ENCODE measurements at places on chromosomes 5 and 9.
A peak's percentile ranks its signal among the peaks of the same experiment; 100 is the strongest.

GRCh38 chr5:161566081-161566480 lies 19.6 kb upstream of the GABRB2 start:
- no peak for DNase-seq

DNA sequence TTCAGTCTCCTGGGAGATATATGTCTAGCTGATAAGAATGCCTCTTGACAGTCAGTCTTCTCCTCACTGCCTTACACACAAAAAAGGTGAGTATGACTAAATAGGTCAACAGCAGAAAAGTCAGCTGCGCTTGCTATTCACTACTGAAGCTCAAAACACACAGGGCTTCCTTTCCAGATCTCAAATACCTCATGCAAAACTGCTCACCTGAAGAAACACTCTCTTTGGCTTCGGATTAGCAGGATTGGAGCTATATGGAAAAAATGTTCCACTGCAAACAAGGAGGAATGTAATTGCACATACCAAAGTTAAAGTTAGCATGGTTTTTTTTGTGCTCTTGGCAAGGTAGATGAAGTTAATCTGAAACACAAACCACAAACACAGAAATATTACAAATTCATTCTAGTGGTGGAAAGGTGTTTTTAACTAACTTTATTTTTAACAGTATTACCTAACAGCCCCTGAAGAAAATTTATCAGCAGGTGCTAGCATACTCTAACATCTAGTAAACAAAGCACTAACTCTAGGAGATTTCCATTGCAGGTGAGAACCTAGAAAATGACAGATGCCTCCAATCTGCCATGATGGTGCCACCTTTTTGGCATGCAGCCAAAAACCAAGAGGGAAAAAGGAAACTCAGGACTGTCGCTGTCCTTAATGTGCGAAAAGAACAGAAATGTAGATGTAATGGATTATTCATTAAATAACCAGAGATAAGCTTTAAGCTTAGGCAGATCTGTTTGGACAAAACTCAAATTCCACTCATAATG lies 31.8 kb downstream of the ERMP1 start:
- peak; percentile 3 for DNase-seq

DNA sequence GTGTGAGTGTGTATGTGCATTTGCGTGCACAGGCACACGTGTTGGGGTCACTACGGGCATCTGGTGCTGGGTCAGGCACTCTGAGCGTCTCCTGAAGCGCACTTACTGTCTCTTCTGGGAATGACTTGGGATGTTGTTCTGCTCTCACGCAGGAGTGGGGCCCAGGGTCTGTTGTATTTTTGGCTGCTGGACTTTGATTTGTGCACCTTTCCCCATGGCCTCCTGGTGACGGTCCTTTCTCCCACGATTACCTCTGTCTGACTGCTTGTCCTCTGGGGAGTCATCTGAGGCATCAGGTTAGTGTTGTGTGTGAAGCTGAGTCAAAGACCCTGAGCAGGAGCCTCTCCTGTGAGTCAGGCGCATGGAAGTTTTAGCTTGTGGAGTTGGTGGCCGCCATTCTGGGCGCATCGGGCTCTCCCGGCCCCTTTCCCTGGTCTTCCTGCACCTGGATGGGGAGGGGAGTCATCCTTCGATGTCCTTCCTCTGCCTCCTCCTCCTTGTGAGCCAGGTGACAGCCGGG lies 62.1 kb downstream of the RXRA start:
- no peak for DNase-seq

GRCh38 chr9:1939466-1939865 lies 75.7 kb upstream of the SMARCA2 start:
- no peak for DNase-seq

DNA sequence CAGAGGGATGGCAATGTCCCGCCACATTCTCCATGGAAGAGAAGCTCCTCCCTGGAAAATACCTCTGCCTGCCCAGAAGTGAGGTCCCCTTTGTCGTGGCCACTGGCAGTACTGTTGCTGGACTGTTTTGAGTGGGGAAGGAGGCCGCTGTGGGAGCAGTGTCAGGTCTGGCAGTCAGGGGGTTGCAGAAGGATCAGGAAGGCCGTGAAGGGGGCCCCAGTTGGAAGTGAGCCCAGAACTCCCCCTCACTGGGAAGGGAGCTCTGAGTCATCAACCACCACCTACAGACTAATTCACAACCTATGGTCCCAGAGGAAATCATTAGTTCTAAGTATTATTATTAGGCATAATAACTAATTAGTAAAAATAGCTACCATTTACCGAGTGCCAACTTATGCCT lies 200.4 kb downstream of the TTLL11 start:
- DNase-seq: peak; percentile 32

GRCh38 chr5:132268769-132269551 lies 11.5 kb downstream of the PDLIM4 start:
- DNase-seq: peak; percentile 53

GRCh38 chr5:124277767-124278545 lies 468.5 kb downstream of the ZNF608 start:
- DNase-seq: no peak

GRCh38 chr5:13662626-13663025 lies 281.9 kb downstream of the DNAH5 start:
- no peak for DNase-seq

GRCh38 chr9:120713257-120714087 lies 798 bp downstream of the MEGF9 start:
- DNase-seq: no peak

GRCh38 chr5:76715486-76715735 lies 515 bp upstream of the F2R start:
- no peak for DNase-seq

- peak; percentile 79 for DNase-seq
These were observed 244.4 kb upstream of the TUT7 start for GRCh38 chr9:86598411-86599239.

DNA sequence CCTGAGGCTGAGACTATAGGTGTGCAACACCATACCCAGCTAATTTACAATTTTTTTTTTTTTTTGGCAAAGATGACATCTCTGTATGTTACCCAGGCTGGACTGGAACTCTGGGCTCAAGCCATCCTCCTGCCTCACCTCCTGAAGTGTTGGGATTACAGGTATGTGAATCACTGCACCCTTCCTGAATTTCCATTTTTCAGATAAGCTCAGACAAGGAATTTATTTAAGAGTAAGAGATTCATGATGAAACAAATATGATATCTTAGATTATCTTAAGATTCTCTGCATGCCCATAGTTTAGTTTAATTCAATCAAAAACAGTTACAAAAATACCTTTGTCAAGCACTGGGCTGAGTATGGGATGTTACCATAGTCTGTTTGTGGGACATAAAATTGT lies 128.4 kb upstream of the BASP1 start:
- no peak for DNase-seq

- no peak for DNase-seq
These were observed 500 bp upstream of the CREBRF start for GRCh38 chr5:173055722-173055982.

- no peak for DNase-seq
These were observed 391.3 kb downstream of the DIRAS2 start for GRCh38 chr9:90251316-90251715.

DNA sequence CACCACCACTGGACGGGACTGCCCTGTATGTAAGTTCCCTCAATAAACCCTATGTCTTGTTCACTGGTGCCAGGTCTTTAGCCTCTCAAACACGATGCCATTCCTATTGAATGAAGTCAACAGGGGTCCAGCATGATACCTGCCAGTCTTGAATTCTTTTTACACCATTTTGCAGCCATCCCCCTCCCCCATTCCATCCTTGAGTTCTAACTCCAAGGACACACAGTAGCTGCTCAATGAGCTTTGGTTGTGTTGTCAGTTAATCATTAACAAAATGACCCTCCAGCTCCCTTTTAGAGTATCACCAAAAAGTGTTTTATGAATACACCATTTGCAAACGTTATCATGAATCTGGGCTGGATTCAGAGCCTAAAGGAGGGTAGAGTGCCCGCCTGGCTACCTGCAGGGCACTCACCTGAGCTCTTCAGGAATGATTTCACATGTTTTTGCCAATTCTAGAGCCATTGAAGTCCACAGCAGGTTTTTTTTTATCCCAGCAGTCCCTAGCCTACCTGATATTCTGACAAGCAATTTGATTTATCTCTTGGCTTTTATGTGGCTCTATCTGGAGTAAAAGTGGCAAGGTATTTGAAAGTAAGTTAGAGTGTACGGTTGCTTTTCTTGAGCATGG lies 271.8 kb downstream of the SMARCA2 start:
- DNase-seq: no peak

DNA sequence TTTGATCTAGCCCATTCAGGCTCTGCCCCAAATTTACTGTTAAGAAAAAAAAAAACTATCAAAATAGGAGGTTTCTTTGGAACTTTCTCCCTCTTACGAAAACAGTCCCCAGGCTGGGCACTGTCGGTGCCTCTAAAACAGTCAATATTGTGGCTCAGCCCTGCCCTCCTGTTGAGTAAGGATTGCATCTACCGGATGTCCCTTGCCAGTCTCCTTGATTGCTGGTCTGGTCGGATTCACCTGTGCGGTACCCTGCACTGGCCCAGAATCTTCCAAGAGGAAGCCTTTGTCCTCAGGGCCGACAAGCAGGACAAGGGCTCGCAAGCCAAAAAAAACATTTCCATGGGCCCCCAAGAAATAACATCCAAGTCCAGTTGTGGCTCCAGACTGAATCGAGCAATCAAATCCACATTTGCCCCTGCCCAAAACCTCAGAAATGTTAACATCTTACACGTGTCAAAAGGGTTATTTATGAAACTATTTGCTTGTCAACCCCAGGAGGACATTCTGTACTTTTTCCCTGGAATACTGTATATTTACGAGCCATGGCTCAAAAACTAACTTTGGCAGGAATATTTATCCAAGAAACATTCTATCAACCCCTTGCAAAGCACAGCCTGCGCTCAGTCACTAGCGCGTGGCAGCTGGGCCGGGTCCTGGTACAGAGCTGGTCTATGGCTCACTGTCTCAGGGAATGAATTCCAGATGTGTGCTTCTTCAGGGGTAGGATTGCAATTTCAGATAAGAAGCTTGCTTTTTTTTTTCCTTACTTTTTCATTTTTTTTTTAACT lies 129.2 kb upstream of the ADRA1B start:
- DNase-seq: no peak

- DNase-seq: no peak
These were observed 232.0 kb upstream of the NFIL3 start for GRCh38 chr9:91655658-91656057.
